ENCODE measurements at places on chromosomes 11 and 22. TPM values are rescaled to one million over a fixed set of nuclear protein-coding genes. Genes with fewer than 3 reads are reported as not detected.

CST6 gene
- not detected for total RNA-seq

GPHA2 gene
- not detected for total RNA-seq

NNMT gene
- total RNA-seq = 32.6 TPM

TRPM5 gene
- not detected for total RNA-seq

MN1 gene
- 7.7 TPM for total RNA-seq

IL17REL gene
- total RNA-seq = not detected

GRCh38 chr11:119835753-119836152, 106.8 kb upstream of the NECTIN1 start:
- H3K27ac ChIP-seq = no peak overlapping the region
- no peak overlapping the region for H3K4me3 ChIP-seq
- H3K4me1 ChIP-seq = no peaks in the 10 kb centered on the region
- no peaks in the 10 kb centered on the region for H3K36me3 ChIP-seq
- H3K27me3 ChIP-seq = peaks cover 9% of the 10 kb centered on the region

- no peaks in the 10 kb centered on the region for H3K27me3 ChIP-seq
- no peaks in the 10 kb centered on the region for H3K4me1 ChIP-seq
- no peak overlapping the region for H3K4me3 ChIP-seq
- no peak for DNase-seq
These were observed 106.2 kb upstream of the USP47 start for GRCh38 chr11:11735586-11735985.

DNA sequence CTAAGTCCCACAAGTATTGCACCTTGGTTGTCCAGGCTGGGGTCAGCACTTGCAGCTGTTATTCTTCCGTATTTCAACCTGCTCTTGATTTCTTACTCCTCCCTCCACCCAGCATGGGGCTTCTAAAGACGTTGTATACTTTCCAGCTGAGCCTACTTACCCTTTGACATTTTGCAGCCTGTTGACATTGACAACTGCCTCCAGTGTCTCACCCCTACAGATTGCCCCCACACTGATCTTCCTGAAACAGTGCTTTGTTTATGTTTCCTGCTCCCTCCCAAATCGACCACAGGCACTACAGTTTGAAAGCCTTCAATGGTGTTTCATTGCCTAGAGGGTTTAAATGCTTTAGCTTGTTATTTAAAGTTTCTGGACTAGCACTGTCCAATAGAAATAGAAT, 56.6 kb downstream of the FAM83F start:
- H3K27me3 ChIP-seq = no peaks in the 10 kb centered on the region
- peaks cover 63% of the 10 kb centered on the region for H3K4me1 ChIP-seq
- H3K36me3 ChIP-seq = no peaks in the 10 kb centered on the region
- DNase-seq = no peak
- H3K4me3 ChIP-seq = no peak overlapping the region

- no peaks in the 10 kb centered on the region for H3K36me3 ChIP-seq
- peaks cover 56% of the 10 kb centered on the region for H3K4me1 ChIP-seq
- no peak overlapping the region for H3K27ac ChIP-seq
These were observed 3.9 kb downstream of the ABTB2 start for GRCh38 chr11:34353881-34354280.

DNA sequence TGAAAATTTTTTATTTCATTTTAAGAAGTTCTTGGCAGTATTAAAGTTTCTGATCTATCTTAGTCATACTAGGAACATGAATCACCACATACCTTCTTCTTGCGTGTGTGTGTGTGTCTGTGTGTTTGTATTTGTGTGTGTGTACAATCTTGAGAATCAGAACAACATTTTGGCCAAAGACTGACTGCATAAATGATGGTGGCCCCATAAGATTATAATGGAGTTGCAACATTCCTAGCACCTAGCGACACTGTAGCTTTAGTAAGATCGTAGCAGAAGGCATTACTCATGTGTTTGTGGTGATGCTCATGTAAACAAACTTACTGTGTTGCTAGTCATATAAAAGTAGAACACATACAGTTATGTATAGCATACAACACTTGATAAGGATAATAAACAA, 205.4 kb downstream of the FAM76B start:
- H3K27me3 ChIP-seq = no peaks in the 10 kb centered on the region
- H3K4me1 ChIP-seq = no peaks in the 10 kb centered on the region
- DNase-seq = no peak
- no peak overlapping the region for H3K4me3 ChIP-seq
- H3K36me3 ChIP-seq = no peaks in the 10 kb centered on the region
- no peak overlapping the region for H3K27ac ChIP-seq

DNA sequence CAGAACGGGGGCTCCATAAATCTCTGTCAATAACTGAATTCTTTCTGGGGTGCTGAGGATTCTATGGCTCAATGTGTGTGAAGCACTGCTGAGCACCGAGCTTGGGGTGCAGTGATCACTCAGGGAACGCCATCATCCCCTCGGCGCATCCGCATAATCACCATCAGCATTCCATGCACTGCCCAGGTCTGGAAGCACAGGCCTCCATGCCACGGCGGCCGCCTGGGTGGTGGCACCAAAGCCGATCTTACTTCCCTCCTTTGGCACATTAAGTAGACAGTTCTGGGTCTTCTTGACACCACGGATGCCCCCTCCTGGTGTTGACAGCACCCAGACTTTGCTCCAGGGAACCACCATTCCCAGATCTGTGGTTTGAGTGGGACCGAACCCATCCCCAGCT, 15.6 kb downstream of the LTO1 start:
- no peak overlapping the region for H3K27ac ChIP-seq
- no peaks in the 10 kb centered on the region for H3K27me3 ChIP-seq
- H3K4me1 ChIP-seq = peaks cover 6% of the 10 kb centered on the region
- peaks cover 24% of the 10 kb centered on the region for H3K36me3 ChIP-seq
- no peak overlapping the region for H3K4me3 ChIP-seq

GRCh38 chr22:45429981-45430775, 16.7 kb downstream of the RIBC2 start:
- H3K36me3 ChIP-seq = no peaks in the 10 kb centered on the region
- no peak overlapping the region for H3K4me3 ChIP-seq
- H3K27ac ChIP-seq = no peak overlapping the region
- DNase-seq = no peak
- H3K4me1 ChIP-seq = peaks cover 3% of the 10 kb centered on the region

DNA sequence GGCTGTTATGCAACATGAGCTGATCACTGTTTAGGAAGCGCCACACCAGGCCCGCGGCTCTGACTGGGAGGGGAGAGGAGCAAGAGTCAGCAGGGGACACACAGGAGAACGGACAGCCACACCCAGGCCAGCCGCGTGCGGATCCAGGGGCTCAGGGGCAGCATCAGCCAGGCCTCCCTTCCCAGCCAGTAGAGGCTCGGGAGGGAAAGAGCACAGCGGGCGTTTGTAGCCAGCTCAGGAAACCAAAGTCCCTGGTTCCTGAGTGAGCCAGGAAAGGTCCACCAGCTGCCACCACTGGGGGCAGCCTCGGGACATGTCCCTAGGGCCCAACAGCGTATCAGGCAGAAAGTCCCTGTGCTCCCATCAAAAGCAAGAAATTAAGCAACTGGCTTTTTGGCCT, 71.8 kb upstream of the PITPNB start:
- H3K27ac ChIP-seq = peak overlapping the region; percentile 76
- H3K4me1 ChIP-seq = peaks cover 42% of the 10 kb centered on the region
- peak; percentile 81 for DNase-seq
- H3K36me3 ChIP-seq = peaks cover 34% of the 10 kb centered on the region
- peak overlapping the region; percentile 20 for H3K4me3 ChIP-seq

- H3K27ac ChIP-seq = peak overlapping the region; percentile 94
- H3K36me3 ChIP-seq = peaks cover 26% of the 10 kb centered on the region
- no peaks in the 10 kb centered on the region for H3K27me3 ChIP-seq
These were observed 851 bp downstream of the PTDSS2 start for GRCh38 chr11:450809-451451.

- no peak overlapping the region for H3K4me3 ChIP-seq
- DNase-seq = no peak
- H3K4me1 ChIP-seq = peaks cover 41% of the 10 kb centered on the region
- H3K36me3 ChIP-seq = no peaks in the 10 kb centered on the region
These were observed 8.6 kb downstream of the ARAP1 start for GRCh38 chr11:72743321-72744221.

- H3K4me1 ChIP-seq = no peaks in the 10 kb centered on the region
- H3K27ac ChIP-seq = no peak overlapping the region
- peaks cover 4% of the 10 kb centered on the region for H3K27me3 ChIP-seq
These were observed 113.4 kb downstream of the CTNND1 start for GRCh38 chr11:57874981-57875380.
